GM03348 (cell line): ENCODE measurements at places on chromosomes 6 and 20.
A peak's percentile ranks its signal among the peaks of the same experiment; 100 is the strongest.

GRCh38 chr20:44256961-44257360 lies 9.9 kb downstream of the GDAP1L1 start:
- DNase-seq = no peak

GRCh38 chr6:128070406-128070805 lies 169.5 kb upstream of the THEMIS start:
- peak; percentile 4 for DNase-seq

- DNase-seq = peak; percentile 92
These were observed 95.3 kb downstream of the NFATC2 start for GRCh38 chr20:51447097-51447764.

DNA sequence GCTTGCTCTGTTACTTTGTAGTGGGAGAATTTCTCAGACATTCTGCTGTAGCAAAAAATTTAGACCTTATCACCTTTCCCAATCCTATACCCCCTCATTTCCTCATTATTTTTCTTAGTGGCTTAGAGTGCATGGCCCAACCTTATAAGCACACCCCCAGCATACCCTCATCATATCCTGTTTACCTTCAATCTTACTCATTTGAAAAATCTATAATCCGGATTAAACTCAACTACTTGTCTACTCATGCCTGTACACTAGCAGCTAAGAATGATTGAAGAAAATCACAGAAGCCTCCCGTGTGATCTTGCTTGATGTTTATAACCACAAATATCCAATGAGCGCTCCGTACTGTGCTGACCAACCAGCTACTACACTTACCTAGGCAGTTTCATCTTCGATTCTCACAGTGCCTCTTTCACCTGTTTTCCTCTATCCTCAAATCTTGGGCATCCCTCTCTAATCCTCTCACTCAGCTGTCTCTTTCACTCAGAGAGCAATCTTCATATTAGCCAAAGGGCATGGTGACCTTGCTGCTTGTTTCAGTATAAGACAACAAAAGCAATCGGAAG lies 36.6 kb downstream of the AIG1 start:
- DNase-seq = no peak

DNA sequence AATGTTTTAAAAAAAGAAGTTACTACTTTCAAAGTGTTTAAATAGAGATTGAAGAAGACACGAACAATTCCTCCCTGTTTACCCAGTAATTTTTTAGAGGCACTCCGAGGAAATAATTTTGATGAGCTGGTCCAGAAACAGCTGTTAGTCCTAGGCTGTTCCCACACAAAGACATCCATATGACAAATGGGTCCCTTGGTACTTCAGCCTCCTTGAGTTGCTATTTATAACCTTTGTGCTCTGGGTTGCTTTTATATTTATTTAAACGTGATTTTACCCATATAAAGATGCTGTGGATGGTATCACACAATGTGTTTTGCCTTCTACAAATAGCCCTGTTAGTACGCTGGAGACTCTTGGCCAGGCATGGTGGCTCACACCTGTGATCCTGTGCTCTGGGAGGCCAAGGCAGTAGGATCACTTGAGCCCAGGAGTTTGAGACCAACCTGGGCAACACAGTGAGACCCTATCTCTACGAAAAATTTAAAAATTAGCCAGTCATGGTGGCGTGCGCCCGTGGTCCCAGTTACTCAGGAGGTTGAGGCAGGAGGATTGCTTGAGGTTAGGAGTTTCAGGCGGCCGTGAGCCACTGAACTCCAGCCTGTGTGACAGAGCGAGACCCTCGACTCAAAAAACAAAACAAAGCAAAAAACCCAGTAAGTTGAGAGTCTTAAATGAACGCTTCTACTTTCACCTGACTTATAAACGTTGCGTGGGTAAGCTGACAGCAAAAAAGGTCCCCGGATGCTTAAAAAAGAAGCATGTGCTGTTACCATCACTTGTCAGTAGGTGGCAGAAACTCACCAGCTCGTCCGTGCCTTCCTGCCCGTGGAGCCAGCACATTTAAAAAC lies 56.9 kb upstream of the ARMH2 start:
- DNase-seq = peak; percentile 89

GRCh38 chr6:109516929-109517328 lies 33.9 kb upstream of the ZBTB24 start:
- no peak for DNase-seq

GRCh38 chr6:150543178-150543577 lies 56.5 kb upstream of the PLEKHG1 start:
- DNase-seq = no peak

- no peak for DNase-seq
These were observed 701.8 kb upstream of the FLRT3 start for GRCh38 chr20:15039088-15039752.
